Activated T-helper 2 cell treated with anti-CD3 and anti-CD28 coated beads, Interferon-gamma antibody, Interleukin-2, Interleukin-4, amounts not matched to agents 10 μg/mL and 5 μg/mL and 100 μg/mL, durations not matched to agents 14 hours and 24 hours and 36 hours (primary cell): ENCODE measurements at places on chromosomes 7 and 10. TPM values are rescaled to one million over a fixed set of nuclear protein-coding genes. Genes with fewer than 3 reads are reported as not detected.

- no peak for DNase-seq
Measured at GRCh38 chr7:152313217-152313616, 122.6 kb downstream of the KMT2C start.

DNA sequence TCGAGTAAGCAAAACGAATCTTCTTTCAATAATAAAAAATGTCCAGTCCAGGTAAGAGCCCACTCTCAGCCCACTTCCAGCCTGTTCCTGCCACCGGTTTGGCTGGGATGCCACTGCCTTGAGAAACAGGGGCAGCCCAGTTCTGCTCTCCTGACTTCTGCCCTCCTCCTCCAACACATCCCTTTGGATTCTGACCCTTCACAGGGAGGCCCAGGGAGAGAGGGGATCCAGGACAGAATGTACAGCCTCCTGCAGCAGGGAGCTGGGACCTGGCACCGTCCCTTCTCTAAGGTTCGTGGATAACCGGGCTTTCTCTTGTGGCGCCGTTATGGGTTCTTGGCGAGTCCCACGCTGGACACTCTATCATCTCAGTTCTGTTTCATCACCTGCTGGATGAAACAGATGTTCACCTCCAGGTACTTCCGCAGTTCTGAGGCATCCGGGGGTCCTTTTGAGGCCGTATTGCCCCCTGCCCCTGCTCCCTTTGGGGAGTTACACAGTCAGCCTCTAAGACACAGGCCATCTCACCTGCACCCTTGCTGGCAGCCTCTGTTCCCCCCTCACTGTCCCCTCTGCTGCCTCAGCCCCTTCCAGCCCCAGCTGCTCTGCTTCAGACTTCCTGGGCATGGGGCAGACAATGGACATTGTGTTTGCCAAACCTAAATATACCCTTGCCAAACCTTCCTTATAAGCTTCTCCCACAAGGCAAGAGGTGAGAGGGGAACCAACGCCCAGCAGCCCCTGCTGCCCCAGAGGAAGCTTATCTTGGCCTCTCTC is 203.8 kb upstream of the ZMIZ1 start:
- no peak for DNase-seq

DNA sequence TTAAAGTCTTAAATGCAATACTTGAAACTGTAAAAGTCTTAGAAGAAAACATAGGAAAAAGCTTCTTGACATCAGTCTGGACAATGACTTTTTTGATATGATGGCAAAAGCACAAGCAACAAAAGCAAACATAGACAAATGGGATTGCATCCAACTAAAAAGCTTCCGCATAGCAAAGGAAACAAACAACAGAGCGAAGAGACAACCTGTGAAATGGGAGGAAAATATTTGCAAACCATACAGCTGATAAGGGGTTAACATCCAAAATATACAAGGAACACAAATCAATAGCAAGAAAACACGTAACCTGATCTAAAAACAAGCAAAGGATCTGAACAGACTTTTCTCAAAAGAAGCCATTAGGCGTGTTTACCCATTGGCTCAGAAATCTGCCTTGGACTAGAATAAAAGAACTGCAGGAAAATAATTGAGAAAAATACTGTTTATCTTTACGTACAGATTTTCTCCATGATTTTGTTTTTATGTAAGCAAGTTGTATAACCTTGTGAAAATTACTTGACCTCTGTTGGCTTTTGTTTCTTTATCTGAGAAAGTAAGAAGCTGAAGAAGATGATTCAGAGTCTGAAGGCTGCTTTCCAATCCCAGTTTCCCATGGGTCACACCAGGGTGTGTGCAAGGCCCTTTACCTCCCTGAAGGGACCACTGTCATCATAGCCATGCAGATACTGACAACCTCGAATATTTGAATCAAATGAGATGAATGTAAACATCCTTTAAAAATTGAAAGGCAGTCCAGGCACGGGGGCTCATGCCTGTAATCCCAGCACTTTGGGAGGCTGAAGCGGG is 99.1 kb upstream of the LANCL2 start:
- DNase-seq: no peak

- no peak for DNase-seq
Measured at GRCh38 chr7:83655951-83656556, 7.1 kb upstream of the SEMA3E start.

Gene ZMIZ2
- total RNA-seq: 105 TPM in 2 replicates

Gene TMEM270
- total RNA-seq: not detected in 2 replicates
